ENCODE measurements at places on chromosomes 5 and 9.

GRCh38 chr9:99274495-99274894, 52.4 kb downstream of the SEC61B start:
- DNase-seq, result no peak

DNA sequence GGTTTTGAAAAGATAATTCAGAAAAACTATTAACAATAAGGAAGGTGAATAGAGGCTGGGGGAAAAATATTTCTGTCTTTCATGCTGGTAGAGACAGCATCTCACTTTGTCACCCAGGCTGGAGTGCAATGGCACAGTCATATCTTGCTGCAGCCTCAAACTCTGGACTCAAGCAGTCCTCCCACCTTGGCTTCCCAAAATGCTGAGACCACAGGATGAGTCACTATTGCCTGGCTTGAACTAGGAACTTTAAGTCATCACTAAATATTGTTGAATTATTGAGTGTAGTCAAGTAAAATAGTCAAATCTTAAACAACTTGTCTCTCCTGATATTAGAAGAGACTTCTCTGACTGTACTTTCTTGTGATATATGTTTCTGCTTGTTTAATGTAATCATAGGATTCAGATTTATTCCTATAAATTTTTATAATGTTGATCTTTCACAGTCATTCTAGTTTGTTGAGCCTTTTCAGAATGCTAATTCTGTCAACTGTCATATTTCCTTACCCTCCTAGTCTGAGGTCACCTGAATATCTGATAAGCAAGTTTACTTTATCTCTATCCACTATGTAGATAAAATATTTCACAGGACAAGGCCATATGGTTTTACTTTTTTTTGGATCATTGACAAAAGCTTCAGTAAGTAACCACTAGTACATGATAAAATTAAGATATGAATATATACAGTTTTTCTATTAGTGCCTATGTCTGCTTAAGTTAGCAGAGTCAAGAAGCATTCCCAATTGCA, 1696.5 kb downstream of the MAT2B start:
- no peak for DNase-seq

DNA sequence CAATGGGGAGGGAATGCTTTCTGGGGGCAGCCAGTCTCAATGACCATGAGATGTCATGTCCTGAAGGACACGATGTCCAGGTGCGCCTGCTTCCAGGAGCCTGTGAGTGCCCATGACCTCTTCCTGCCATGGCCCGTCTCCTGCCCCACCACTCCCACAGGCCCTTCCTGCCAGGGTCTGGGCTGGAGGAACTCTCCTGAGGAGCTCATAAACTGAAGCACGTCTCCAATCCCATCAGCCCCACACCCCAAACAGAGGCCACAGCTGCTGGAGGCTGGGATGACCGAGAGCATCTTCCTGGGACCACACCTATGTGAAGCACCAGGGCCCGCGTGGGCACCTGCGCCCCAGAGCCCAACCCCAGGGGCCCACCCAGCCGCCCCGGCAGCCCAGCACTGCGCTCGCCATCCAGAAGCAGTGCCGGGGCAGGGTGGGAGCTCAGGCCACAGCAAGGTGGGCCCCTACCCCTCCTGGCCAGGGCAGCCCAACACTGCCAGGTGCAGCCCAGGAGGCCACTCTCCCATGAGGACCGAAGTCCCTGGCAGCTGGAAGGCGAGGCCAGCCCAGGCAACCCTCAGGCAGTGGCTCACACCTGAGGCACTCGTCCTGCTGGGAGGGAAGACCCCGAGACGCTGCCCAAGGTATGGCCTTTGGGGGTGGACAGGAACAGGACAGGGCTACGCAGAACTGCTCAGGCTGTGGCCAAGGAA, 53.9 kb upstream of the UBAC1 start:
- DNase-seq, result no peak

DNA sequence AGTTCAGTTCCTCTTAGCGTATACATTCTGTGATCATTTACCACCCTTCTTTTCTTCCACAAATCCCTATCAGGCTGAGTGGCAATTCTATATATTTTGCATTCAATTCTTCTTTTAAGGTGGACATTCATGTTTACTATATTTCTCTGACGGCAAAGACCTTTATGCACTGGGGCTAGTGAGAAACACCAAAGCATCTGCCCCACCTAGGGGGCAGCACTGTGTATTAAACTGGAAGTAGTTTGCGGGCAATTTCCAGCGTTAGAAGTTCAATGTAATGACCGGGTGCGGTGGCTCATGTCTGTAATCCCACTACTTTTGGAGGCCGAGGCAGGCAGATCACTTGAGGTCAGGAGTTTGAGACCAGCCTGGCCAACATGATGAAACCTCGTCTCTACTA, 27.9 kb upstream of the FBXL7 start:
- no peak for DNase-seq

DNA sequence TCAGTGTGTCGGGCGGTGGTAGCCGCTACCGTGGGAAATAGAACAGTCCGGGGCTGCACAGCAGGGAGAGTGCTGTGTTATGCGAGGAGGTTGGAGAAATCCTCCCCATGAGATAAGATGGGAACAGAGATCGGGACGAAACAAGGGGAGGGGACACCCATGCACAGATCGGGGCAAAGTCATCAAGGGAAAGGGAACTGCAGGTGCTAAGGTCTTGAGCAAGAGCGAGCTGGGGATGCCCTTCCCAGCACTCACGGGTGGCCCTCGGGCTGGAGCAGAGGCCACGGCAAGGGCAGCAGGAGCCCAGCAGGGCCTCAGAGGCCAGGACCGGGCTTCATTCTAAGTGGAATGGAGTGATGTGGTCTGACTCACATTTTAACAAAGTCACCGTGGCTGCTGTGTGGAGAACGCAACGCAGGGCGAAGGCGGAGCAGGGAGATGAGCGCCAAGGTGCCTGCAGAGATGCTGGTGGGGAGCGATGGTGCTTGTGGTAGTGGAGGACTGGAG, 7.7 kb downstream of the IL13 start:
- no peak for DNase-seq

DNA sequence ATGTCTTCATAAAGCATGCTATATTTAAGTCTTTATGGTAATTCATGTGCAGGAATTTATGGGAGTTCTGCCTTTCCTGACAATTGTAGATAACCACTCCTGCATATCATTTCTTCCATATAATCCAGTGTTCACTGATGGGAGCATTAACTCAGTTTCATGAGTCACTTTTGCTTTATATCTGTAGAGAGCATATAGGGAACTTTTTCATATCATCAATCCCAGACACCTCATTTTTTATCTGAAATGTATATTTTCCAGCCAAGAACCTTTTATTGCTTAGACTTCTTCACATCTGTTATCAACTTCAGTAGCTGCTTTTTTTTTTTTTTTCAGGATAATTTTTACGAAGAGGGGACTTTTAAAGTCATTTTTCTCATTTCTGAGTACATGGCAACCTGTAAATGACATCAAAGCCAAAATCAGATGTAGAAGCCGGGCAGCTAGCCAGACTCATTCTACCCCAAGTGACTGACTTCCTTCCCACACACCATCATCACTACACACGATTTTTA, 41.1 kb downstream of the NFX1 start:
- no peak for DNase-seq

DNA sequence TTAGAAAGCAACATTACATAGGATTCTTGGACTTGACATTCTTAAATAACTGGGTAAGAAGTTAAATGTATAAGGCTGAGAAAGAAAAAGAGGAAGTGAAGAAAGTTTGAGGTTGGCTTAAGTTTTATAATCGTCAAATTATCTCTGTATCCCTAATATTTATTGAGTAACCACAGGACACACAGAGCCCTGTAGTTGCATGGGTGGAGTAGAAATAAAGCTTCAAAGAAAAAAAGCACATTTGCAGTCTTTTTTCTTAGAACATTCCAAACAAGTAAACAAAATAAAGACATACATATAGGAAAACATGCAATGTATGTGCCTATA, 137.0 kb downstream of the CCDC192 start:
- DNase-seq, result no peak

GRCh38 chr9:91239367-91240111, 122.2 kb downstream of the AUH start:
- no peak for DNase-seq

GRCh38 chr5:41925555-41925951, 472 bp downstream of the FBXO4 start:
- no peak for DNase-seq

- DNase-seq, result no peak
Observed at GRCh38 chr9:130956636-130957450, 17.8 kb upstream of the FIBCD1 start.

DNA sequence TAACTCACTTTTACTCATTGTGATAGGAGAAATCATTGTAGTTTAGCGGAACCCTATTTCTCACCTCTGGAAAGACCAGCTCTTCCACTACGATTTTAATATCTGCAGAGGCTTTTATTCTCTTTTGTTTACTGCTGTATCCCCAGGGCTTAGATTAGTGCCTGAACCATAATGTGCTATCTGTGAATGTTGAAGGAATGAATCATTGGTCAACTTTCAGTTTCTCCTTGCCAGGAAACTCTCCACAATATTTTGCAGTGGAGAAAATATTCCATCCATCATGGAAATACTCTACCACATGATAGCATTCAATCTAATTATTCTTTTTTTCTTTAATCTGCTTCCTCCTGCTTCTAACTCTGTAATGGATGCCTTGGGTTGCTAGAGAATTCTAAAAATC, 263.5 kb upstream of the PTPRD start:
- no peak for DNase-seq

DNA sequence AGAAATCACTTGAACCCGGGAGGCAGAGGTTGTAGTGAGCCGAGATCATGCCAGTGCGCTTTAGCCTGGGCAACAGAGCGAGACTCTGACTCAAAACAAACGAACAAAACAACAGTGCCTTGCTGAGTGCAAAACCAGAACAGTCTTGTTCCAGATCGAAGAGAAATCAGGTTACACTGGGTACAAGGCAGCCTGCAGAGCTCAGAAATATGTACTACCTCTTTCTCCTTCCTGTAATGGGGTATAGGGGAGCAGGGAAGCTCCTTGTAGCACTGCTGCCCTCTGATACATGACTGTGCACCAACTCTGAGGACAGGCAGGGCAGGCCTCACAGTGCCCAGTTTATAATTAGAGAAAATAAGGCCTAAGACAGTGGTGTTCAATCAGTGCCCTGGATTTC, 24.7 kb downstream of the TBC1D2 start:
- DNase-seq, result no peak

GRCh38 chr5:132410451-132411303, 41.2 kb downstream of the SLC22A5 start:
- DNase-seq, result no peak

GRCh38 chr9:36118706-36119105, 17.8 kb upstream of the GLIPR2 start:
- no peak for DNase-seq

GRCh38 chr5:1130218-1130946, 18.5 kb upstream of the SLC12A7 start:
- no peak for DNase-seq

- no peak for DNase-seq
Observed at GRCh38 chr9:3656224-3656623, 130.4 kb upstream of the RFX3 start.

- DNase-seq, result no peak
Observed at GRCh38 chr9:127199001-127199791, 65.4 kb upstream of the GARNL3 start.

DNA sequence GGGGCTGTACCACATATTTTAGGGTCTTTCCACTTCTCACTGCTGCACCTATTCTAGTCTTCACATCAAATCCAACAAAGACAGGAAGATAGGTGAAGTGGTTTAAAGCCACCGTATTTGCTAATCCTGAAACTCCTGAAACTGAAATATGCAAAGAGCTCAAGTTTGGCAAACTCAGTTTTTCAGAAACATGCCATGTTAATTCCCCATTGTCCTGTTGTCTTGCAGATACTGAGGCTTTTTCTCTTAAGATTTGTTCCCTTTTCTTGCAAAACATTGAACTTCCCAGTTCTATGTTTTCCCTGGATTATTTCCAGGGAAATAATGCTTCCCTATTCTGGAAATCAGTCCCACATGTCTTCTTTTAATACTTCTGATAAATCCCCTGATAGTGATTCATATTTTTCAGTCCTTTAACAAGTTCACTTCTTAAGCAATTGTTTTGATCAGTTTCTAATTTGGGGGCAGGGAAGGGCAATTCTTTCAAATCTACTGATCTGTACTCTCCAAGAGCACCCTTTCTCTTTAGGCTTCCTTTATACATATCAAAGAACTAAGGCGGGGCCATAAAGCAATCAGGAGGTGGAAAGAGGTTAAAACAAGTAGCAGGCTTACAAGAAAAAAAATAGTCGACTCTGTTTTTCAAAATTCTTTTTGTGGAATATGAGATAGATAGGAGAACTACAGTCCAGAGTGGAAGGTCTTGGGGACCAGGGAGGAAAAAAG, 648.5 kb downstream of the BNC2 start:
- DNase-seq, result no peak

DNA sequence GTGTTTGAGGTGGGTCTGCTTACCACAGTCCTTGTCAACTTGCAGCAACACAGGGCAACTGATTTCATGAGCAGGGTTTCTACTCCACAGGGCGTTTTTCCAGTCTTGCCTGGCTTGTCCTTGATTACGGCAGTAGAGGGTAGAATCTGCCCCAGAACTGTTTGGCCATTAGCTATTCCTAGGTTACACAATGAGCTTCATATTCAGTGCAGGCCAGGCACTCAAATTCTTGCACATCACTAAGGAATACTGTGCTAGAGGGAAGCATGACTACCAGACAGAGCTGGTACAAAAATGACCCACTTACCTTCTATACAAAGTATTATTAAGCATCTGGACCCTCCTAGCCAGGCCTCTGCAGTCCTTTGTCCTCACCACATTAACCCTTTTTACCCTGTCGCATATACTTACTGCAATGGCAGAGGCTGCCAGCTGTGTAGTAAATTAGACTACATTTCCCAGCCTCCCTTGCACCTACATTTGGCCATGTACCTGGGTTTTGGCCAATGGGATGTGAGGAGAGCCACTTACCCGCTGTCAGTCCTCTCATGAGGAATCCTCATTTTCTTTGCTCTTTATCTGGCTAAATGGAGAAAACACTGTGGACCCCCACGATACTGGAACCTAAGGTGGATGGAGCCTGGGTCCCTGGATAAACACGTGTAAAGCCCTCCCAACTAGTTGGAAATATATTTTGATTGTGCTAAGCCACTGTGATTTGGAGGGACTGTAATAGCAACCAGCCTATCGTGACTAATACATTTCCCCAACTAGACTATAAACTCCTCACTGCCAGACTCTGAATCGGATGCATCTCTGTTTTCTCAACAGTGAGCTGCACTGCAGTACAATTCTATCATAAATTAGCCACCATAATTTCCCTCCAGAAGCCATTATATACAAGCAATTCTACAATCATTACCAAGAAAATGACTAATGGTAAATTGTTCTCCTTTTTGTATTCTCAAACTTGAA, 218.7 kb downstream of the GLIS3 start:
- DNase-seq, result no peak

DNA sequence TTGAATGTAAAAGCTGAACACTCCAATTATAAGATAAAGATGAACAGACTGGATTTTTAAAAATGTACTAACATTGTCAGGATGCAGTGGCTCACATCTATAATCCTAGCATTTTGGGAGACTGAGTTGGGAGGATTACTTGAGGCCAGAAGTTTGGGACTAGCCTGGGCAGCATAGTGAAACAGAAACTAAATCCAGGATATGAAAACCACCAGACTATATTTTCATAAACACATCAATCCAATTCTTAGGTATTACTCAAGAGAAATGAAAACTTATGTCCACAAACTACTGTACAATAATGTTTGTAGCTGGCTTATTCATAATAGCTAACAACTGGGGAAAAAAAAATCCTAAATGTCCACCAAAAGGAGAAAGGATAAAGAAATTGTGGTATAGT, 26.8 kb upstream of the NAA35 start:
- no peak for DNase-seq
